ENCODE measurements at places on chromosomes 5 and 9.
A peak's percentile ranks its signal among the peaks of the same experiment; 100 is the strongest.

DNA sequence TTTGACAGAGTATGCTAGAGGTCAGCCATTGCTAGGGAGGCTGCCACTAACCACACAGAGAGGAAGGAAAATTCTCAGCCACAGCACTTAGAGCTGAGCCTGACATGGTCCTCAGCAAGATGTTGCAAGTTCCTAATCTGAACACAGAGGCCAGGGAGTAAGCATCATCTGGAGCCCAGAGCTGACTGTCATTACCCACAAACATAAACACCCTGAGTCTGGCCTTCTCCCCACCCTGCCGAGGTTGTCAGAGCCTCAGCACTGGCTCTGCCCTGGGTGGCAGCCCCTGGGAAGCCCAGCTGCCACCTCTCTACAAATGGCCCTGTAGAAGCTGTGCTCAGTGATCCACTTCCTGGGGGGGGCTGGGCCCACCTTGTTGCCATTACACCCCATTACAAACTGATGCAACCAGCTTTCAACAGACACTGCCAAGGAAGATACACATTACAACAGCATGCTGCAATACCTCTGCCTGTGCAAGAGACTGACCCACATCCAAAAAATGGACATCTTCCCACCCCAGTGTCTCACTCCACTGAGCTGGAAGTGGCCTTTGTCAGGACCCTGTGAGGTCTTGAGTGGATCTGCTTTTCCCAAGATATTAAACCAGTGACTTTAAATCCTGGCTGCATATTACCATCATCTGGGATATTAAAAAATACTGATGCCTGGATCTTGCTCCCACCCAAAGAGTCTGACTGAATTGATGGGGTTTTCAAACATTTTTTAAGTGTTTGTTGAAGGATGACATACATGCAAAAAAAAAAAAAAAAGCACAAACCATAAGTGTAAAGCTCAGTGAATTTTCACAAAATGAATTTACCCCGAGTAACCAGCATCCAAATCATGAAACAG, 33.0 kb downstream of the IRF1 start:
- no peak for DNase-seq

- peak; percentile 19 for DNase-seq
Measured at GRCh38 chr9:19493174-19493811, 84.5 kb downstream of the ACER2 start.

- DNase-seq = no peak
Measured at GRCh38 chr5:96590796-96591195, 71.4 kb upstream of the CAST start.

DNA sequence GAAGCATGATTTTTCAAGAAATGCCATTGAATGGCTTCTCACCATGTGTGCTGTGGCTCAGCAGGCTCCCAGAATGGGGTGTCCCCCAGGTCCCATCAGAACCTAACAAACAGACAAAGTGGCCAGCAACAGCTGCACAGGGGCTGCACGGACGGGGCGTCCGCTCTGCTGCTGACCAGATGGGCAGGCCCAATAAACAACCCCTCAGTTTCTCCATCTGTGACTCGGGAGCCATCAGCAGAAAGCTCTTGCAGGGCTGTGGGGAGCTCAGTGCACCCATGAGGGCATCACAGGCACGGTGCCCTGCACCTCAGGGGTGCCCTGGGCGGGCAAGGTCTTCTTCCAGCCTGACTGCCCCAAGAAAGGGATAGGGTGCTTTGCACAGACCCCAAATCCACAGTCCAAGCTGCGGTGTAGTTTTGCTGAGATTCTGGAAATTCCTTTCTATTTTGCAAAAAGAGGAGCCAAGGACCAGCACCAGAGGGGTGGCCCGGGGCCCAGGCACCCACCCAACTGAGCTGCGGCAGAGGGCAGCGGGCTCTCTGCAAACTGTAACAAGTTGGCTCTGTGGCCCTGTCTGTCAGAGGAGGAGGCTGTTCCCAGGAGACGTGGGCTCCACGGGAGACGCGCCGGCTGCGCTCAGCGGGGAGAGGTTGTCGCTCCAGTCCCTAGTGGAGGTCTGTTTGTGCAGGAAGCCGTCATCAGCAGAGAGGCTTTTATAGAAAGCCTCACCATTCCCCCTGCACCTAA, 138.7 kb upstream of the PPP1R26 start:
- DNase-seq = no peak

DNA sequence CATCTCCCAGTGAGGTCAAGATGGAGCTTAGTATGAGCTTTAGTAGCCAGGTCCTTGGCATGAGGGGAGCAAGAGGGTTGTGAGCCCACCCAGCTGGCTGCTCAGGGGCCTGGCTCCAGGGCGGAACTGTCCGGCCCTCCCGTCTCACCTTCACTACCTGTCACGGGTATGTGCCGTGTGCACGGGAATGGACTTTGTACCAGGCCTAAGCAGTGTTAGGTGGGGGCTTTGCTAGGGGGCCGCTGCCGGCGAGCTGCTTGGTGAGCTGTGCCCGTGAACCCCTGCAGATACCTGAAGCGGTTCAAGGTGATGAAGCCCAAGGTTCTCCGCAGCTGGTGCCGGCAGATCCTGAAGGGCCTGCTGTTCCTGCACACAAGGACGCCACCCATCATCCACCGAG, 46.7 kb downstream of the WNK2 start:
- no peak for DNase-seq
